Activated CD4-positive, alpha-beta T cell treated with anti-CD3 and anti-CD28 coated beads for 1 hour (primary cell): ENCODE measurements at places on chromosomes 7 and 10.
A peak's percentile ranks its signal among the peaks of the same experiment; 100 is the strongest.

DNA sequence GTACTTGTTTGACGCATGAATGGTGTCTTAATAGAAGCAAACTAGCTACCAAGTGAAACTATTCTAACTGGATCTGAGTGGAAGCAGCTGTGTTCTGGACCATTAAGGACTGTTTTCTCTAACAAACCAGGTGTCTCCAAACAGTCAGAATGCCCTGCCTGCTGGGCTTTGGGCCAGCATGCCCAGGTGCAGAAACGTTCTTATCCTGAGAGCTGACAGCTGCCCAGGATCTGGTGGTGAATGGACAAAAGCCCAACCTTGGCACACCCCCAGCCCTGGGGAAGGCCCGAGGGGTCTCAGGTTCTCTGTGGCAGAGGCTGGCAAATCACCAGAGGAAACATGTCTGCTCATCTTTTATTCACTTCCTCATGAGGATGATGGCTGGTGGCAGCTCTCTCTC, 48.2 kb upstream of the LAMB4 start:
- no peak for DNase-seq

DNA sequence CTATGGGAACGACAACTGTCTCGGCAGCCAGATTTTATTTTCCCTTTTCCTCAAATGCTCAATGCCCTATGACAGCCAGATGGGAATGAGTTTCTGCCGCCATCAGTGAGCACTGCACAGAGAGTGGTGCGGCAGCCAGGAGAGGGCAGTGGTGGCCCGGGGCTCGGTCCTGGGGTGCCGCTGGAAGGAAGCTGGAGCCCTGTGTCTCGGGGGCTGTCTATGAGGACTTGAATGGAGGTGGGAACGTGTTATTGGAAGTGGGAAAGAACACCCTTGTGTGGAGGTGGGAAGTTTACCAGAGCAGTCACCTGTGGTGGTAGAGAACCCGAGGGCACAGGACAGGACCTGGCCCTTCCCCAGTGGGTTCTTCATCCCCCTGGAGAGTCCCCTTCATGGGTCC, 35.8 kb downstream of the JAKMIP3 start:
- DNase-seq: no peak

- DNase-seq: no peak
Measured at GRCh38 chr10:17649836-17650235, 5.9 kb downstream of the STAM start.

DNA sequence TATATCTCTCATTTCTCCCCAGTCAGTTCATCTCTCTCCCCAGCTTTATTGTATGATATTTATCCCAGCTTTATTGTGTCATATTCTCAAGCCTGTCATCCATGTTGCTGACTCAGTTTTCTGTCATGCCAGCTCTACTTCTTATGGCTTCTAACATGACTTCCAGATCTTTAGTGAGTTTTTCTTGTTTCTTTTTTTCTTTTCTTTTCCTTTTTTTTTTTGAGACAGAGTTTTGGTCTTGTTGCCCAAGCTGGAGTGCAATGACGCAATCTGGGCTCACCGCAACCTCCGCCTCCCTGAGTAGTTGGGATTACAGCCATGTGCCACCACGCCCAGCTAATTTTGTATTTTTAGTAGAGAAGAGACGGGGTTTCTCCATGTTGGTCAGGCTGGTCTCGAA, 28.7 kb upstream of the CALU start:
- no peak for DNase-seq

DNA sequence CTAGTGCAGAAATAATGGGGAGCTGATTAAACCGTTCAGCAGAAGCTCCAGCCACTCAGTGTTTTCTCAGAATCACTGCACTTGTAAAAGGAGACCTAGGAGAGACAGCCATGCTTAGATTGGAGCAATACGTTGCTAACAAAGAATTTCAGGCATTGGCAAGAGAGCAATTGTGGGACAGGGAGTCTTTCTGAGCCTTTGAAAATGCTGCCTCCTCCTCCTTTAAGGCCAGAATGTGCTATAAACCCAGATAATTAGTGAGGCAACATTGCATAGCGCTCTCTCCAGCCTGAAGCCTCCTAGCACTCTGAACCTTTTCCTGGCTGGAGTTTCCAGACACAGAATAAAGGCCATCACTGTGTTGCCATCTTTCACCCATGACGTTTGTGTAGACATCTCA, 18.5 kb upstream of the PTPRN2 start:
- DNase-seq: no peak

GRCh38 chr7:81284576-81284975, 365.7 kb upstream of the SEMA3C start:
- DNase-seq: no peak

DNA sequence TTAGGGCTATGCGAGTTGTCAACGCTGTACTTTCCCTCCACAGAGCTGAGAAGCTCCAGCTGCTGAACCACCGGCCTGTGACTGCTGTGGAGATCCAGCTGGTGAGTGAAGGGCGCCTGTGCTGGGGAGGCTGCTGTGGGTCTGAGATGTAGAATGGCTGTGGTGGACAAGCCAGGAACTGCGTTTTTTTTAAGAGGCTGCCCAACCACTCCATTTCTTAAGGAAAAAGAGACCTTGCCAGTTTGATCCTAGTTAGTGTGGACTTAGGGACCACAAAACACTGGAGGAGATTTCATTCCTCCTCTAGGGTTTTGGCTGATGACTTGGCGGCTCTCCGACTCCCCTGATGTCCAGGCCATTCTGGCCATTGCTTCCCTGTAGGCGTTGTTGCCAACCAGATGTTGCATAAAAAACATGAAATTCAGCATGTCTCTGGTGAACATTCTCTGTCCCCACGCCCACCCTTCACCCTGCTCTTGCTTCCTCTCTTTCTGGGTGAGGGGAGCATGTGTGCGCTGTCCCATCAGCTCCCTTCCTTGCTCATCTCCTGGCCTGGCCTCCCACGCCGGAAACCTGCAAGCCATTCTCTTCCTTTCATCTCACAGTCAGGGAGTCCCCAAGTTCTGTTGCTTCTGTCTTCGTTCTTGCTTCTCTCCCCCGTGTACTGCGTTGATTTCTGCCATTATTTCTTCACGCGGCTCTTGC, 30.9 kb downstream of the CRCP start:
- no peak for DNase-seq

DNA sequence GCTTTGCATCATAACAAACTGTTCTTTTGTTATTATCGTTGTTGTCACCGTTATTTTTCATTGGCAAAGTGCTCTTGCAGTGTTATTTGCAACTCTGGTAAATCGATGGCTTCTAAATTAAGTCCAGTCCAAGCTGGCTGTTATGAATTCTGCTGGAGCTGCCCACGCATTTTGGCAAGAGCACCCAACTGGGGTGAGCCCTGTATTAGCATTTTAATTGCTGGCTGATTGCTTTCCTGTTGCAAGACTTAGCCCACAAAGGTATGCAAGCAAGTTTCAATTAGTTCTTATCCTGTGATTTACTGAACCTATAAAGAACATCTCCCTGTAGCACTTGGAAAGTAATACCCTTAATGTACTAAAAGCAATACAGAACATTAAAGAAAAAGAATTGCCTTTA, 226.8 kb downstream of the ACTR3B start:
- DNase-seq: no peak

DNA sequence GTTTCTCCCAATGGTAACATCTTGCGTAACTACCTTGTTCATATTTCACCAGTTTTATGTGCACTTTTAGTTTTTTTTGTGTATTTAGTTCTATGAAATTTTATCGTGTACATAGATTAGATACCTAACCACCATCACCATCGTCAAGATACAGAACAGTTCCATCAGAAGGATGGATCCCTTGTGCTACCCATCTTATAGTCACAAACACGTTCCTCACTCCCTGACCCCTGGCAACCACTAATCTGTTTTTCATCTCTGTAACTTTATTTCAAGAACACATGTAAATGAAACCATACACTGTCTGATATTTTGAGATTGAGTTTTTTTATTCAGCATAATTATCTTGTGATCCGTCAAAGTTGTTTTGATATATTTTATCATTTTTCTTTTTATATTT, 29.9 kb downstream of the FANK1 start:
- DNase-seq: no peak

DNA sequence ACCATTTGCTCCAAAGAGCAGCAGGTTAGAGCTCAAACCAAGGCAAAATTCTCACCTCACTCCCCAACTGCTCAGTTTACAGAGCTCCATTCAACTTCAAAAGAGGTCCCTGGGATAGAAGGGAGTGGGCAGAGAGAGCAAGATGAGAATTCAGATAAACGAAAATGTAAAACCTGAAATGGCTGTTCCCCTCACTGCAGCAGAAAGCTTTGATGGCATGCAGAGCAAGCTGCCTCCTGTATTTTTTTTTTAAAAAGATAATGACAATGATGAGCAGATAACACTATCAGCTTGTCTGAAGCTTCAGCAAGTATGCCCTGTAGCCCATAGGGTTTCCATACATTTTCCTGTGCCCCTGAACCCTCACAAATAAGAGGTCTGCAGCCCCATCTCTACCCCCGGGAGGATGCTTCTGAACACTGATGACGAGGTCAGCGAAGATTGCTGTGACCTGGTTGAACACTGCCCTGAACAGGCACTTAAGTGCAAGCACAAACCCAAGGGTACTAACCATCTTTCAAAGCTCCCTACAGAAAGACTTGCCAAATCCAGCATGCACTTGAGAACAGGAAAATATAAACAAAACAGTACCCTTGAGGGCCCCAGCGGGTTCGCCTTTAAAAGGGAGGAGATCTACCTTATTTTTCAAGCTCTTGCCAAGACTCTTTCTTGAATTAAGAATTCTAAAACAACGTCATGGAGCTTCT, 81.3 kb downstream of the GLI3 start:
- no peak for DNase-seq

DNA sequence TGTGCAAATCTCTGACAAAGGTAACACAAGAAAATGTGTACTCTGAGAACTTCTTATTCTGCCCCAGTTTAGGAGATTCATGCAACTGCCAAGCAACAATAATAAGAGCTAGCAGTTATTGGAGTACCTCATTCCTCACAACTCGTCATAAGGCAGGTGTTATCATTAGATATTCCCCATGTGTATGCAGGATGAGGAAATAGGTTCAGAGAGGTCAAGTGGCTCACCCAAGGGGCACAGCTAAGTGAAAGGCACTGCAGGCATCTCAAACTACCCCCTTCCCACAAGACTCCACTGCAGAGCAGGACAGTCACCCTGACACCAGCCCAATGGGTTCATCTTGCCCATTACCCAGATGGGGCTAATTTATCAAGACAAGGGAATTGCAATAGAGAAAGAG, 1.3 kb upstream of the GSTK1 start:
- DNase-seq: no peak

DNA sequence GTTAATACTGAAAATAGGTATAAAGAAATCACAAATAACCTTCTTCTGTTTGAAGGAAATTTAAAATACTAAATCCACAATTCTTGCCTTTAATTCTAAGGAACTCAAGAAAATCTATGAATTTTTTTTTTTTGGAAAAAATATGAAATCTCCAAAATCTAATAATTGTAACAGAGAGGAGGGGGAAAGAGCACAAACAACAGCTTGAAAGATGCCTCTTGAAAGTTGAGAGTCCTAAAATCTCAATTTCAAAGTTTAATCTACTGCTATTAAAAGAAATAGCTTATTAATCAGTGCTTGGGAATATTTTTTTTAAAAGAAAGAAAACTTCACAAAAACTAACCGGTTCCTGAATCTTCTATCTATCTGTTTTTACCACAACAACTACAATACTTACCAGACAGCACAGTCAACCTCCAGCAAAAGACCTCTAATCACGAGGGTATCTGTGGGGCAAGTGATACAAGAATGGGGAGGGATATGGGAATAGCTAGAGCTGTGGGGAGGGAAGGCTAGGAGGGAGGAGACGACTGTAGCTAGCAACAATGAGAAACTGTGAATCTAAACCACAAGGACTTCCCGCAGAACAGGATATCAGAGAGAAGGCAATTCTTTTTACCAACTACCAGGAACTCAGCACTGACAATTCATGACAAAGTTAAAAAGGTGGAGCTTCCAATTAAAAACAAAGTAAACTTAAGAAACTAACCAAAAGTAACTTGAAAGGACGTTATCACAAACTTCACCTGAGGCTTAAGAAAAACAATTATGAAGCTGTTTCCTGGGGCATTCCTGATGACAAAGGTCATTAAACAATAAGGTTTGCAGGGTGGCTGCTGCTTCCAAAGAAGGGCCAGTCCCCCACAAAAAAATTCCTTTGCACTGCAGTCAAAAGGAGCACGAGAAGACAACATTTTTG, at the start of gene USP54:
Gene USP54, minus strand, starts transcription at position 462 of the 919 bp plus-strand sequence. CDS start 15,684 bp downstream, outside the sequence.
- DNase-seq: no peak

DNA sequence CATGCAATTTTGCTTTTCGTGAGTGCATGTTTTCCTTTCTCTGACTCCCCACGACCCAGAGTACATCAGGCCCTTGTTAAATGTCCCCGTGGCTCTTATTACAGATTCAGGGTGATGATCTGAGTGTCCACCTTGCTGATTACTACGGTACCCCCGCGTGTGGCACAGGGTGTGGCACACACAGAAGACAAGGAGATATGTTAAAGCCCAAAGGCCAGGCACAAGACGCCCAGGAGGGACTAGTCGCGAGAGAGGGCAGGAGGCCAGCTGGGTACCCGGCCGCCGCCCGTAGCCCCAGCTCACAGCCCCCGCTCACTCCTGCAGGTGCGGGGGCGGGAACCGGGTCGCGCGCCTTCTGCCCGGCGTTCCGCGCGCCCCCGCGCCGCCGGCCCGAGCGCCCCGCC, 281 bp upstream of the EXOC6 start:
- DNase-seq: peak; percentile 78

DNA sequence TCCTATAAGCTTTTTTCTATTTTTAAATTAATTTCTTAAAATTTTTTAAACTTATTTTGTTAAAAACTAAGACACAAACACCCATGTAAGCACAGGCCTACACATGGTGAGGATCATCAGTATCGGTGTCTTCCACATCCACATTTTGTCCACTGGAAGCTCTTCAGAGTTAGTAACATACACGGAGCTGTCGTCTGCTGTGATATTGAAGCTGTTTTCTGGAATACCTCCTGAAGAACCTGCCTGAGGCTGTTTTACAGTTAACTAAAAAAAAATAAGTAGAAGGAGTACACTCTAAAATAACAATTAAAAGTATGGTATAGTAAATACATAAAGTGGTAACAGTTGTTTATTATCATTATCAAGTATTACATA, 17.7 kb downstream of the KLLN start:
- no peak for DNase-seq

DNA sequence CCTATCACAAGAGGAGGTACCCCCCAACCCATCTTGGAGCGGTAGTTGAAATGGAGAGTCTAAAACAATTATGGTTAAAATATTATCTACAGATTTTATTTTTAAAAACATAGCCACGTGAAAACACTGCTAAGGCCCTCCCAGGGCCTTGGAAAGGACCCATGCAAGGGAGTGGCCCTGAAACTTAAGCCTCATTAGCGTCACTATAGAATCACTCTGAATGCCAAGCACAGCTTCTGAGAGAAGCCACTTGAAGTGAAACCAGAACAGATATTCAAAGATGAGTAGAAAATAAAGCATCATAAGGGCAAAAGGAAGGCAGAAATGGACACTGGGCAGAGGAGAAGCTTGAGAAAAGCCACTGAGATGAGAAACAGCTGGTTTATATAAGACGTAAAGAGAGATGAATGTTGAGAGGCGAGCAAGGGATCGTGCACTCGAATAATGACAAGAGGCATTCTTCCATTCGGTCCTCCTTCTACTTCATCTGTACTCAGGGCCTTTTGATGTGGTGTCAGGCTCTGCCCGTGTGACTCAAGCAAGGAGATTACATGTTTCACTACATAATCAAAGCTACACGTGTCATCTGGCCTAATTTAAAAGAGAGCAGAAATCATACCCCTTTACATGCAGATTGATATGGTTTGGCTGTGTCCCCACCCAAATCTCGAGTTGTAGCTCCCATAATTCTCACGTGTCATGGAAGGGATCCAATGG, 33.4 kb upstream of the SLC39A12 start:
- no peak for DNase-seq
